ENCODE measurements at places on chromosomes 16 and 17. TPM values are rescaled to one million over a fixed set of nuclear protein-coding genes. Genes with fewer than 3 reads are reported as not detected.
A peak's percentile ranks its signal among the peaks of the same experiment; 100 is the strongest.

- no peaks in the 10 kb centered on the region for H3K27me3 ChIP-seq
- no peaks in the 10 kb centered on the region for H3K4me1 ChIP-seq
- no peak for DNase-seq
Observed at GRCh38 chr17:65901394-65901793, 290.5 kb downstream of the CEP112 start.

ATP1B2 gene
- 0.14 TPM for total RNA-seq

DNA sequence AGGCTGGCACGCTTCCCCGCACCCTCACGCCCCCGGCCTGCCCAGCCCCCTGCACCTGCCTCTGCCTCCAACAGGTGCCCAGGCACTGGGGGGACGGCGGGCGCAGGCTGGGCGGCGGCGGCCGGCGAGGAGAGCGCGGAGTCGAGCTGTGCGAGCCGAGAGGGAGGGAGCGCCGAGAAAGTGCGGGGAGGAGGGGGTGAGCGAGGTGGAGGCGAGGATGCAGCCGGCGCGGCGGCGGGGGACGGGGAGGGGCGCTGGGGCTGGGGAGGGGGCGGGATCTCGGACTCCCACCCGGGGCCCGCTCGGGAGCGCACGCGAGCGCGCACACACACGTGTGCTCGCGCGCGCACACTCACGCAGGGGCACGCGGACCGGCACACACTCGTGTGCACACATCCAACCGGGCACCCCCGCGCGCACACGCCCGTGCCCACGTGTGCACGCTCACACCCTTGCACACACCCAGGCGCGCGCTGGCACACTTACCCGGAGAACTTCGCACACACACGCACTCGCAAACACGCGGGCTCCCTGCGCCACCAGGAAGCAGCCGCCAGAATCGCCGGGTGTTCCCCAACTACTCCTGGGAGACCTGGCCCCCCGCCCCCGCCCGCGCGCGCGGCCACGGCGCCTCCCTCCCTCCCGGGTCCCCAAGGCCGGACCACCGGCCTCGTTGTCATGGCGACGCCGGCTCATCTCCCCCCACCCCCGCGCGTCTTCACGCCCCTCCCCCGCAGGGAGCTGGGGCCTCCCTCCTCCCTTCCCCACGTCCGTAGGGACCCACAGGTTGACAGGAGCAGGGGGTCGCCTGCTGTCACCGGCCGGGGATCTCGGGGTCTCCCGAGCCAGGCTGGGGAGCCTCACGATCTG, at the start of gene DOC2A:
Gene DOC2A, minus strand, starts transcription at position 184 of the 870 bp plus-strand sequence. CDS start 805 bp downstream, outside the sequence.
- peak; percentile 32 for DNase-seq
- H3K36me3 ChIP-seq = no peaks in the 10 kb centered on the region
- H3K4me1 ChIP-seq = no peaks in the 10 kb centered on the region
- no peaks in the 10 kb centered on the region for H3K27me3 ChIP-seq
- H3K4me3 ChIP-seq = peak within 1 kb of the TSS; percentile 83

DNA sequence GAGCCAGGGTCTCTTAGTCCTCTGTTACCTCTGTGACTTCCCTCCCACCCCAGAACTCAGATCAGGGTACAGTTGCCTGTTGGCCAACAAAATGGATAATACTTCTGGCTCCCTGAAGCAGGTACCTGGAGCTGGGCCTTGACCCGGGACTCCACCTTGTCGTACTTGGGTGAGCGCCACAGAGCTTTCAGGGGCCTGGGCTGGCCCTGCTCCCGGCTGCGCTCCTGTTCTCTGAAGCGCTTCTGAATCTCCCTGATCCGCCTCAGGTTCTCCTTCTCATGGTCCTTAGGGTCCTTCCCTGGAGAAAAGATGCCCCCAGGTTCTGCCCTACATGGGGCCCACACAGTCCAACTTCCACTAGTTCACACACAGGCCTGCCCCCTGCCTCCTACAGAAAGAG, 1.7 kb downstream of the ENKD1 start:
- H3K36me3 ChIP-seq = no peaks in the 10 kb centered on the region
- H3K4me1 ChIP-seq = peaks cover 10% of the 10 kb centered on the region
- H3K27me3 ChIP-seq = no peaks in the 10 kb centered on the region
- no peak overlapping the region for H3K27ac ChIP-seq
- no peak overlapping the region for H3K4me3 ChIP-seq

SULT1A1 gene
- 8.9 TPM for total RNA-seq
